ENCODE measurements at places on chromosomes 5 and 9. TPM values are rescaled to one million over a fixed set of nuclear protein-coding genes. Genes with fewer than 3 reads are reported as not detected.

DNA sequence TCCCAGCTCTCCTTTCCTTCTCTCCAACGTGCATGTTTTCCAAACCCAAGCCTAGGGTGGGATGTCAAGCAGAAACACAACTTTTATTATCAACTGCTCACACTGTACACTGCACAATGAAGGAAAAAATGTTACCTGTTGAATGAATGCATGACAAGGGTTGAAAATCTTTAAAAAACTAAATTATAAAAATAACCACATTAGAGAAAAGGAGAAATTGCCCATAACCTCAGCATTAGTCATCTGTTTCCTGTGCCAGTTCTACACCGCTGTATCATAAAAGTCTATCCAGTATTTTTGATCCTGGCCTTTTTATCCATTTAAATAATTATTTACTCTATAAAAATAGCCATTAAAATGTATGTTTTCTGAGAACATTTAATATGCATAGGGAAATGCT is 101.1 kb downstream of the APBA1 start:
- DNase-seq, result no peak

DNA sequence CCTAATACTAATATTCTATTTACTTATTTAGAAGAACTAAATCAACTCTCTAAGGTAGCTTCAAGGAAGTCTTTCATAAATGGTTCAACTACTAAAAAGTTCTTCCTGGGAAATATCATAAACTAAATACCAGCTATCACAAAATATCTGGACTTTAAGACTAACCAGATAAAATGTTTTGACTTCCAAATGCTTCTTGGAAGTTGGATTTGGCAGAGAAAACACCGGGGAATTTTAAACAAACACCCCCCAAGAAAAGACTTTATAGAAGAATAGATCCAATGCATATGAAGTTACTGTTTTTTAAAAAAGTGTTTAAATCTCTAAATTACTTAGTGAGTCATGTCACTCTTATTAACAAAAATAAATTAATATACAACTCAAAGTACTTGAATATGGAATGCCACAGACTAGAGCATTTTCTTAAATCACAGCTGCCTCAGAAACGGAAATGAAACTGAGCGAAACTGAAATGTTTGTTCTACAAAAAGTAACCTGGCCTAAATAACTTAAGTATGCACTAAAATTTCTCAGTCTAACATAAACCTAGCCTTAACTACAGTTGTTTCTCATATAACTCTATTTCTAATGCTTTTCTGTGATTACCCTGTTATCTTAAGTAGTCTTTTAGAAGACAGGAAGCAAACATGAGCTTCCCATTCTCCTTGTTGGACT is 6.8 kb downstream of the ABCA1 start:
- no peak for DNase-seq

DNA sequence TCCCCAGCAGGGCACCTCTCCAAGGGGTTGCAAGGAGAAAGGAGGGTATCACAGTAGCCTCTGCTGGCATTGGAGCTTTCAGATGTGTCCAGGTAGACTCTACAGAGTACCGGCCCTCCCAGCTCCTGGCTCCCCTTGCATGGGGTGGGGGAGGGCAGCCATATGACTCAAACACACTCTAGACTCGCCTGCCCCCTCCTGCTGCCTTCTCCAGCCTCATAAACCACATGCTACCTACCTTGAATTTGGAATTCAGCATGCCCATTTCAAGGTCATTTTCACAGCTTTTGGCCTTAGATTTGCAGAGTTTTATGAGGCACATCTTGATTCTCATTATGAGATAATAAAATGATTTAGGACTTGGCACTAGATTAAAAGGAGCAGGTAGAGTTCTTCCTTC is 32.8 kb upstream of the SMIM32 start:
- DNase-seq, result no peak

- DNase-seq, result no peak
These were observed 756.1 kb downstream of the DNAH5 start for GRCh38 chr5:13188371-13188770.

GRCh38 chr5:81826128-81826527 is 75.2 kb upstream of the SSBP2 start:
- DNase-seq, result no peak

DNA sequence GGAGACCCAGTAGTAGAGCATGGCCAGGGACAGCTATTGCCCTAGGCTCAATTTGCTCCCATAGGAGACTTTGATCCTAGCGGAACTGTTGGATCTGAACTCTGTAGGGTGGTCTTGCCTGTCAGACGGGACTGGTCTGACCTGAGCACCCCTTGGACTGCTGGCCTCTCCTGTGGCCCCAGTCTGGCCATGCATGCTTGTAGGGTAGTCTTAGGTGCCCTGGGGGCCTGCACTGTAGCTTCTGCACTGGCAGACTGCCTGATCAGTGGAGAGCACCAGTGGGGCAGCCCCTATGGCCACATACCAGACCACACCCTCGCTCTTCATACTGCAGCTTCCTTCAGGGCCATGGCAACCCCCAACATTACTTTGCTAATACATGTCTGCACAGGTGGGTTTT is 396.1 kb upstream of the GRAMD2B start:
- no peak for DNase-seq

DNA sequence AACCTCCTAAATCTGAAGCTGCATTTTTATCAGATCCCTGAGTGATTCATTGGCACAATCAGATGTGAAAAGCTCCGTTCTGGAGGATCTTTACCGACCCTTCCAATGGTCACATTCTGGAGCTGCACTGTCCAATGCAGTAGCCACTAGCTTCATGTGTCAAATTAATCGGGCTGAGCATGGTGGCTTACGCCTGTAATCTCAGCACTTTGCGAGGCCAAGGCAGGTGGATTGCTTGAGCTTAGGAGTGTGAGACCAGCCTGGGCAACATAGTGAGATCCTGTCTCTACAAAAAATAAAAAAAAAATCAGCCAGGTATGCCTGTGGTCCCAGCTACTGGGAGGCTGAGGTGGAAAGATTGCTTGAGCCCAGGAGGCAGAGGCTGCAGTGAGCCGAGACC is 3.7 kb downstream of the IL17B start:
- no peak for DNase-seq

GRCh38 chr5:137394380-137394779 is 104.7 kb downstream of the SPOCK1 start:
- no peak for DNase-seq

GRCh38 chr5:54073735-54074134 is 236.6 kb downstream of the ARL15 start:
- DNase-seq, result no peak

GRCh38 chr5:148970228-148970627 is 92.6 kb downstream of the SH3TC2 start:
- DNase-seq, result no peak

- DNase-seq, result no peak
These were observed 91.7 kb upstream of the CER1 start for GRCh38 chr9:14814249-14814628.

DNA sequence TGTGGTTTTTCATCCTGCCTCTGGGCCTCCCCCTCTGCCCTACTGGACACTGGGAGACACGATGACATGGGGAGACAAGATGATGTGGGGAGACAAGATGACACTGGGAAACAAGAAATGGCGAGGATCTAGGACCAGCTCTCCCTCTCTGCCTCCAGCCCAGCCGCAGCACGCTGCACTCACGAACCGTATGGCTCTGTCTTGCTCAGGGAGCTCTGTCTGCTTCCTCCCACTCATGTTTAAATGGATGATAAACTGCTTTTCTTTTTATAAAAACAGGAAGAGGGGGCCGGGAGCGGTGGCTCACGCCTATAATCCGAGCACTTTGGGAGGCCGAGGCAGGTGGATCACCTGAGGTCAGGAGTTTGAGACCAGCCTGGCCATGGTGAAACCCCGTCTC is 73.7 kb downstream of the SPATA31D1 start:
- DNase-seq, result no peak

DNA sequence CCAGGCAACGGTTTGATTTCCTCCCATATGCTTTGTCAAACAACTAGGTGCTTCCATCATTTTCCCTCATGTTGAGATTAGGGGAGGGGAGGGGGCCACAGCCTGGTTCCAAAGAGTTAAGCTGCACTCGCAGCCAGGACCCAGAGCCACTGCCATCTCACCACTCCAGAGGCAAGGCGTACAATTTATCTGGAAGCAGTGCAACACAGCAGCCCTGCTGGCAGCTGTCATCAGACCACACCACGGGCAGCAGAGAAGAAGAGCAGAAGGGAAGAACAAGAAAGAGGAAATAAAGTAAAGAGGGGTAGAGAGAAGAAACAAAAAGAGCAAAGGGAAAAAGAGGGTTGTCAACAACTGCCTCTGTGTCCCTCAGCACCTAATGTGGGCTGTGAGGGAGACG is 38.9 kb downstream of the MED27 start:
- no peak for DNase-seq

- DNase-seq, result peak; percentile 25
These were observed 13.9 kb downstream of the NINJ1 start for GRCh38 chr9:93119953-93120845.

- DNase-seq, result no peak
These were observed 152.8 kb downstream of the GAS1 start for GRCh38 chr9:86794391-86795046.

- no peak for DNase-seq
These were observed 114.1 kb downstream of the DAPK1 start for GRCh38 chr9:87611776-87612175.

- no peak for DNase-seq
These were observed 55.7 kb upstream of the CARTPT start for GRCh38 chr5:71663191-71663969.

GRCh38 chr5:14579731-14580397 is 1.7 kb upstream of the OTULINL start:
- no peak for DNase-seq

GRCh38 chr9:98324801-98325200 is 69.4 kb upstream of the TBC1D2 start:
- no peak for DNase-seq

DNA sequence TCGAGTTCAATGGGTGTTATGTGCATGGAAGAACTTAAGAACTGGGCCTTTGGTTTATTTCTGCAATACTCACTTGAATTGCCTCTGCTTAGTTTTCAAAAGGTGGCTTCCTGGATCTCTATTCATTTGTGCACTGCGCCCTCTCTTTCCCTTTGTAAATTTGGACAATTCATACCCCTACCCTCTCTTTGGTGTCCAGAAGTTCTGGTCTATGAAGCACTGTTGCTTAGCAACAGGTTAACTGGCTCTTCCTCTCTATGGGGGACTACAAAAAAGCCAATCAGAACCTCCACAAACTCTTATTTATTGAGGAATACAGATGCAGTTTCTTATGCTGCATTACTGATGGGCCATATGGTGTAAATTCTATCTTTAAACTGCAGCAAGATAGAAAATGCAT is 13.5 kb upstream of the FAM120A start:
- no peak for DNase-seq

DNA sequence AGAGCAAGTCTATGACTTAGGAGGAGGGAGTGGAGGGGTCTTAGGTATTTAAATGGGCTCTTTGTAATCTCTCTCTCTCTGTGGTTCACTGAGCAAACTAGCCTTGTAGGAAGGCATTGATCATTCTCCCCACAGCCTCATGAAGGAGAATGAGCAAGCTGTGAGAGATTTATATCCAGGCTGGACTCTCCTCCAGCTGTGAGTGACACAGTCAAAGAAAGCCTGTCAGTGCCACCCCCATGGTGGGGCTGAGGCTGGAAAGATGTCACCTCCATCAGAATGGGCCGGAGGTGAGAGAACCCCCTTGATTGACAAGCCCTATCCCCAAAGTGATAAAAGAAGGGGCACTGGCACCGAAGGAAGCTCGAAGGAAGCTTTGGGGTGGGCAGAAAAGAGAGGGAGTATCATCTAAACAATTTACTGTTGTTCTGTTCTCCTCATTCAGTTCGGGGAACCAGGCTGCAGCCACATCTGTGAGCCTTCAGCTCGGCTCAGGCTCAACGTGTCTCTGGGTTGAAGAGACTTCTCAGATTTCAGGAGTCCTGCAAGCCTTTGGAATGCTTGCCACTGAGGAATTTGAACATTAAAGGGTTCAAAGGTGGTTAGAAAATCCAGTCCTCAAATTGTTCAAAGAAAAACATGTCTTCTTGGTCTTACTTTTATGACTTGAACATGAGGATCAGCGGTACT is 538.2 kb upstream of the ZNF462 start:
- DNase-seq, result no peak

DNA sequence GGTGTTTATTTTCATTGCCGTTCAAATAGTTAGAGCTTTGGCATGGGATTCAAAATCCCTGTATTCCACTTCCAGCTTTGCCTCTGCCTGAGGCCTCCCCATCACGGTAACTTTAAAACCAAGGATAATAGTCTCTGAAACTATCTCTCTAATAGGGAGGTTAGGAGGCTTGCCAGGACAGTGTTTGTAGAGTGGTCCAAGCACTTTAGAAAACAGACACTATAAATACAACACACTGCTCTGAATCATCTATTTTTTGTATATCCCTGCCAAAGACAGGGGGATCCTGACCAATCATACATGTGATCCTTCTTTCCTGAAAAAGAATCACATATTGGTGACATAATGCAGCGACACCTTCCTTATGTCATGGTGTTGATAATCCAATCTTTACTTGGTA is 326.8 kb downstream of the BNC2 start:
- no peak for DNase-seq

GRCh38 chr9:120513825-120514396 is 66.1 kb downstream of the CDK5RAP2 start:
- no peak for DNase-seq

DNA sequence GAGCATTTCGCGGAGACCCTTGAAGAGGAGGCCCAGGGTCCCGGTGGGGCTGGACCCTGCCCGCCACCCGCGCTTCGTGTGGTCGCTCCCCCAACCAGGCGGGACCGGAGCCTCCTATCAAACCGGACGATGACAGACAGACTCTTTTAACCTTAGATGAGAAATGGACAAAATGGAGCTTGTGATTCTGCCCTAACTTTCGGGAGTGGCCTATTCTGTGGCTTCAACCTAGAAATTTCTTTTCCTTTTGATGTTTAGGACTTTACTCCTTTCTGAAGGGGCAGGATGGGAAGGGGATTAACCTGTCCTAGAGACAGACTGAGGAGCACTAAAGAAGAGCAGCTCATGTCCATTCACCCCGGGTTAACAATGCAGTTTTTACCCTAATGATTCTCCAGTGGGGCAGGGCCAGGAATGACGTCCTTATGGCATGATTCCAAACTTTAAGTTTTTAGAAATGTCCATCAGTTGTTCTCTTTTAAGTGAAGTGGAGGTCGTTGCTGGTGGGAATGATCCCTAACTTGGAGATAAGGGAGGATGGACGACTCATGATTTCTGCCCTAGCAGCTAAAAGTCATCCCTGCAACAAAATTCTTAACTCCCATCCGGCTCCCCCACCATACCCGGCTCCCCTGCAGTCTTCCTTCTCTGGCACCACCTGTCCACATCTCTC is 1.0 kb downstream of the NIPSNAP3A start:
- no peak for DNase-seq

Gene TRIM36
- total RNA-seq, result 2.4 TPM

Gene TRAPPC13
- total RNA-seq, result 15.7 TPM

Gene MOB3B
- 0.47 TPM for total RNA-seq

Gene DBH
- total RNA-seq, result not detected

Gene NFIB
- 119 TPM for total RNA-seq

Gene FAM169A
- 1.3 TPM for total RNA-seq

Gene TNFSF8
- not detected for total RNA-seq

Gene CD274
- total RNA-seq, result 15.5 TPM

Gene C5orf34
- total RNA-seq, result 1.4 TPM

Gene SMIM33
- not detected for total RNA-seq

Gene PKD2L2
- total RNA-seq, result not detected

Gene LHX3
- not detected for total RNA-seq

Gene C9orf50
- not detected for total RNA-seq

Gene ADAMTS19
- total RNA-seq, result under 0.01 TPM
